ENCODE measurements at places on chromosomes 16 and 17.
A peak's percentile ranks its signal among the peaks of the same experiment; 100 is the strongest.

- no peak for DNase-seq
Observed at GRCh38 chr17:10226930-10227695, 28.7 kb upstream of the GAS7 start.

DNA sequence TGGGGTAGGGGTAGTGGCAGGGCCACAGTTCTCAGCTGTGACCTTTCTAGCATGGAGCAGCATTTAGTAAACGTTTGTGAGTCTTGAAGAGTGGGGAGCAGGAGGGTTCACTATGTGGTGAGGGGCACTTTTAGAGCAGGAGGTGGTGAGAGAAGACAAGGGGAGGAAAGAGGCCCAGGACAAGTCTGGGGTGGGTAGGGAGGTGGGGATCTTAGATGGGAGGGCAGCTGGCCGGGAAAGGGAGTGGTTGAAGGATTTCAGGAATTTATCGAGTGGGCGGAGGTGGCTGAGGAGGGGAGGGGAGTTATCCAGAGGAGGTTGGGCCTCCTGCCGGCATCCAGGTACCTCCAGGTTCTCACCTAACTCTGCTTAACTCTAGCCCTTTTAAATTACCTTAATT lies 1.9 kb downstream of the CLEC16A start:
- no peak for DNase-seq

- DNase-seq: no peak
Observed at GRCh38 chr16:16163109-16163508, 60.2 kb downstream of the ABCC6 start.

DNA sequence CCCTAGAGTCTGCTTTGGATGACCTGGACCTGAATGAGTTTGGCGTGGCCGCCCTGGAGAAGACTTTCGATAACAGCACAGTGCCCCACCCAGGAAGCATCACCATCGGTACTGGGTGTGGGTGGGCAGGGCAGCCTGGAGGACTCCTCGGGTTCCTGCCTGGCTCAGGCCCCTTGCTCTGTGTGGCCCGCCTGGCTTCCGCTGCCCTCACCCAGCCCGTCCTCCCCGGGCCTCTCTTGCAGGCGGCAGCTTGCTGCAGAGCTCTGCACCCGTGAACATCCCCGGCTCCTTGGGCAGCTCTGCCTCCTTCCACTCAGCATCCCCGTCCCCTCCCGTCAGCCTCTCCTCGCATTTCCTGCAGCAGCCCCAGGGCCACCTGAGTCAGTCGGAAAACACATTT lies 24.5 kb downstream of the UNC13D start:
- DNase-seq: no peak

DNA sequence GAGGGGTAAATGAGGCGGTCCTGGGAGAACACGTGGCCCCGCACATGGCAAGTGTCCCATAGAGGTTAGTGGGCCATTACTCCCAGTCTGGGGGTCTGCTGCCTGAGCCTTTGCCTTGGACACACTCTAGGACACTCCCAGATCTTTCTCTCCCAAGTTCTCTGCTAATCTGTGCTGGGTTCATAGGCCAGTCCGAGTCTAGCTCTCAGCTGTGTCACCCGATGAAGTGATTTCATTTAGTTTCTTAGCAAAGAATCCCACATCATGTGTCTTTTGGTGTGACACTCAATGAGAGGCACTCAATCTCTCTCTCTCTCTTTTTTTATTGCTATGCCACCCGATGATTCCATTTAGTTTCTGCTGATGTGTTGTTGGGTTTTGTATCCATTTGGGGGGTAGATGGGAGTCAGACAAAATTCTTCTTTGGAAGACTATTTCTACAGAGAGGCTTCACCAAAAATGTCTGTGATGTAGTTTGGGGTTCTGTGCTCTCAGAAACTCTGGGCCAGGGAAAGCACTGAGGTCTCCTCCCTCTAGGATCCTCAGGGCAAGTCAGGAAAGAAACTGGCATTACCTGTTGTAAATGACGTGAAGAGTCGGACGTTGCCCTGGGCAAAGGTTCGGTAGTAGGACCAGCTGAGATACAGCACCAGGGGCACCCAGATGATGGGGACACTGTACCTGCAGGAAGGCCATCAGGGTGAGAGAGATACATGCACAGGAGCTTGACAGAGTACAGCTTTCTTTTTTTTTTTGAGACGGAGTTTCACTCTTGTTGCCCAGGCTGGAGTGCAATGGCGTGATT lies 25.2 kb upstream of the MLKL start:
- no peak for DNase-seq

- no peak for DNase-seq
Observed at GRCh38 chr17:4038076-4038475, 73.8 kb upstream of the ATP2A3 start.

GRCh38 chr16:27676839-27677238 lies 126.9 kb downstream of the KATNIP start:
- DNase-seq: no peak

DNA sequence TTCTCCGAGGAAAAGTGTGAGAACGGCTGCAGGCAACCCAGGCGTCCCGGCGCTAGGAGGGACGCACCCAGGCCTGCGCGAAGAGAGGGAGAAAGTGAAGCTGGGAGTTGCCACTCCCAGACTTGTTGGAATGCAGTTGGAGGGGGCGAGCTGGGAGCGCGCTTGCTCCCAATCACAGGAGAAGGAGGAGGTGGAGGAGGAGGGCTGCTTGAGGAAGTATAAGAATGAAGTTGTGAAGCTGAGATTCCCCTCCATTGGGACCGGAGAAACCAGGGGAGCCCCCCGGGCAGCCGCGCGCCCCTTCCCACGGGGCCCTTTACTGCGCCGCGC lies at the start of gene ERBB2:
Gene ERBB2, plus strand, starts transcription at position 247 of the 330 bp plus-strand sequence. CDS start 175 bp downstream, outside the sequence.
- DNase-seq: peak; percentile 49

GRCh38 chr17:15249487-15249886 lies 15.6 kb downstream of the PMP22 start:
- no peak for DNase-seq

- DNase-seq: no peak
Observed at GRCh38 chr17:78725448-78726021, 56.5 kb downstream of the CYTH1 start.

GRCh38 chr16:84819644-84820304 lies at the start of gene CRISPLD2:
Gene CRISPLD2, plus strand, starts transcription at chr16:84819985. Its CDS starts 18,511 bp downstream, at chr16:84838496.
- peak; percentile 70 for DNase-seq

DNA sequence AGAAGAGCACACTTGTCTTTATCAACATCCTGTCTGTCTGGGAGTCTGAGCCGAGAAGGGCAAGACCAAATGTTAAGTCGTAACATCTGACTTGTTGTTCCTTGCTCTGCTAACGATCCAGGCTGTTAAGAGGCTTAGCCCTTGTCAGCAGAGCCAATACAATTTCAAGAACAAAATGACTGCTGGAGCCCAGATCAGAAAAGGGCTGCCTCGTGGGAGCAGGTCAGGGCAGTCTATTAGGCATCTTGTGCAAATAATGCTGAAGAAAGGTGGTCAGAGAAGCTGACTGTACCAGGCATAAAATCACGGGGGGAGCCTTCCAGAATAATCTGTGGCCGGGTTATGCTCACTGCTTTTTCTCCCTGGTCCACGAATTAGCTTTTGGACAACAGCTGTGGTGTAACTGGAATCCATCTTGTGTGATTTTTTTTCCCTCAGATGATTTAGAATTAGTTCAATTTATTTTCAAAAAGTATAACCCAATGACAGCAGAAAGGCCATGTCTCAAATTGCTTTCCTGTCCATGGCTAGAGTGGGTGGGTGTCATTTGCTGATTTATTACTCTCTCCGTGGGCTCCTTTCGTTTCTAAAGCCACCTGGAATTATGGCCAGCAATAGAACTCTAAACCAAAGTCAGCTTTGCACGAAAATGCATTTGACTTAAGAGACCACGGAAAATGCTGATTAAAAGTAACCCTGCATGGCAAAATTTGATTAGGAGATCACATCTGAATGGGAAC lies 221.1 kb upstream of the HSBP1 start:
- no peak for DNase-seq

GRCh38 chr17:27485125-27485524 lies 28.9 kb downstream of the KSR1 start:
- no peak for DNase-seq

GRCh38 chr16:60206516-60206915 lies 1472.4 kb upstream of the GOT2 start:
- DNase-seq: no peak
